ENCODE measurements at places on chromosomes 11 and 22. TPM values are rescaled to one million over a fixed set of nuclear protein-coding genes. Genes with fewer than 3 reads are reported as not detected.

Gene MUC5AC
- not detected for total RNA-seq

Gene USP35
- 11.8 TPM for total RNA-seq

Gene PRDX5
- total RNA-seq: 402 TPM

Gene LRP4
- 3.9 TPM for total RNA-seq

Gene SAA4
- total RNA-seq: not detected

Gene POU2F3
- not detected for total RNA-seq

Gene ZNF215
- 3.1 TPM for total RNA-seq

Gene MGAT3
- total RNA-seq: under 0.01 TPM

Gene LRRN4CL
- 11.7 TPM for total RNA-seq

Gene NRGN
- not detected for total RNA-seq

Gene UBQLNL
- 0.14 TPM for total RNA-seq

Gene SLC37A2
- total RNA-seq: 0.18 TPM

Gene BTG4
- total RNA-seq: not detected
